ENCODE measurements at places on chromosomes 16 and 17.
A peak's percentile ranks its signal among the peaks of the same experiment; 100 is the strongest.

DNA sequence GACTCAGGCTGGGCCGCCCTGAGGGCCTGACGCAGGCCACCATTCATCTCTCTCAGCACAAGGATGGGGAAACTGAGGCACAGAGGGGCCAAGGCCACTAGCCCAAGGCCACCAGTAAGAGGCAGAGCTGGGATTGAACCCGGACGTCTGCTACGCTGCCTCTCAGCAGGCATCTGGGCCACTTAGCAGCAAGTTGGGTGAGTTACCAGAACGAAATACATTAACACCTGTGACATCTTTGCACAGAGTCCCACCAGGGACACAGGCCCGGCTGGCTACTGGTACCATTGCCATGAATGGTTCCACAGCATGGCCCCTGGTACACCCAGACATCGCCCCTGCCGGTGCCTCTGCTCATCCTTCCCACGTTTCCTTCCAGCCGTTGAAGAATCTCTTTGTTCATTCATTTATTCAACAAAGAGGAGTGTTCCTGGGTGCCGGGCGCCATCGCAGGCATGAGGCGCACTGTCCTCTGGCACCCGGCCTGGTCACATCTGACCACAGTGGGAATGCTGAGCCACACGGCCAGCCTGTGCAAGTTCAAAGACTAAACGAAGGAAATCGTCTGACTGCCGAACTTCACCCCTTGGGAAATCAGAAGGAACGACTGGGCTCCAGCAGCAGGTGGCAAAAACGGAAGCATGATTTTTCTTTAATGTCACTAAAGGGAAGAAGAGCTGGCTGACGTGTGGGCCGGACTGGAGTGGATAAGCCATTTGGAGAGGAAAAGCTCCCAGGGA, 7.4 kb upstream of the ZNF469 start:
- H3K4me1 ChIP-seq, result no peaks in the 10 kb centered on the region
- H3K27ac ChIP-seq, result no peak overlapping the region
- no peaks in the 10 kb centered on the region for H3K36me3 ChIP-seq
- H3K4me3 ChIP-seq, result no peak overlapping the region
- no peaks in the 10 kb centered on the region for H3K27me3 ChIP-seq

DNA sequence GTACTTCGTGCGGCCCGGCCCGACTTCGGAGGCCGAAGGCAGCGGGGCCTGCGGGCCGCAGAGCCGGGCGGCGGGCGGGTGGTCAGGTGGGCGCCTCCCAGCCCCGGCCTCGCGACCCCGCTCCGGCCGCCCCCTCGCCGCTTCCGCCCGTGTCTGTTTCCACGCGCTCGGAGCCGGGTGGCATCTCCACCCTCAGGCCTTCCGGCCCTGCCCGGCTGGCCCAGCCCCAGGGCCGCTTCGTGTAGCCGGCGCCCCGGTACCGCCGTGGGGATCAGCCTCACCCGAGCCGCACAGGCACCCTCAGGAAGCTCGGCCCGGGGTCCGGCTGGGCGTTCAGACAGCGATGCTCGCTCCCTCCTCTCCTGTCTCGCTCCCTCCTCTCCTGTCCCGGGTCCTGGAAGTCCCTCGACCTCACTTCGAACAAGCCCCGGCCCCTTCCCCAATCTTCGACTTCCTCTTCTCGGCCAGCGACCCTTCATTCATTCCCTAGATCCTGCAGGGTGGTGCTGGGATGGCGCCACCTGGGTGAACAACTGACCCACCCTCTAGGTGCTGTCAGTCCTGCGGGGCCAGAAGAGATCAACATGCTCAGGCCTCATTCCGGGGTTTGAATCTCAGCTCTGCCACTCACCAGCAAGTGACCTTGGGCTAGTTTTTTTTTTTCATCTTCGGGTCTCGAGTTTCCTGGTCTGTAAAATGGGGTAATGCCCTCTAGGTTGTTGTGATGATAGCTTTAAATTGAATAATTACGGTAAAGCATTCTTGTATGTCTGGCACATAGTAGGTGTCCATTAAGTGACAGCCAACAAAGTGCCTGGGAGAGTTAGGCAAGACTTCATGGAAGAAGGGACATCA, 610 bp downstream of the VPS4A start:
- peaks cover 17% of the 10 kb centered on the region for H3K36me3 ChIP-seq
- peak overlapping the region; percentile 81 for H3K27ac ChIP-seq
- H3K27me3 ChIP-seq, result no peaks in the 10 kb centered on the region
- H3K4me1 ChIP-seq, result peaks cover 10% of the 10 kb centered on the region

- no peaks in the 10 kb centered on the region for H3K36me3 ChIP-seq
- H3K27me3 ChIP-seq, result no peaks in the 10 kb centered on the region
- no peak for DNase-seq
- H3K4me3 ChIP-seq, result no peak overlapping the region
- no peak overlapping the region for H3K27ac ChIP-seq
Measured at GRCh38 chr16:35533683-35534082, 2074.3 kb downstream of the TP53TG3F start.

DNA sequence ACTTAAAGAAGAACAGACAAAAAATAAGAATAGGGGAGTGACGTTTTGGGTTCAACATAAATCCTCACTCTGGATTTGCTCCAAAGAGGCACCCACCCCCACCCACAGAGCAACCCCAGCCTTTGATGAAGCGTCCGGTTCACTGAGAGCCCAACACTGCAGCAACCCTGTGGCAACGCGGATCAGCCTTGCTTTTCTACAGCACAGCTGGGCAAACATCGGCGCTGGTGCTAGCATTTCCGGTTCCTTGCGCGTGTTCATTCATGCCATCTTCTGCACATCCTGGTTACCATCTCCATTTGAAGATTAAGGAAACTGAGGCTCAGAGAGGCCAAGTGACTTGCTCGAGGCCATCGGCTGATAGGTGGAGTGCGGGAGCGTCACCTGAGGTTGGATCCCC, 8.7 kb upstream of the GINS2 start:
- no peak overlapping the region for H3K27ac ChIP-seq
- no peak overlapping the region for H3K4me3 ChIP-seq
- no peak for DNase-seq
- peaks cover 3% of the 10 kb centered on the region for H3K27me3 ChIP-seq
- no peaks in the 10 kb centered on the region for H3K36me3 ChIP-seq

DNA sequence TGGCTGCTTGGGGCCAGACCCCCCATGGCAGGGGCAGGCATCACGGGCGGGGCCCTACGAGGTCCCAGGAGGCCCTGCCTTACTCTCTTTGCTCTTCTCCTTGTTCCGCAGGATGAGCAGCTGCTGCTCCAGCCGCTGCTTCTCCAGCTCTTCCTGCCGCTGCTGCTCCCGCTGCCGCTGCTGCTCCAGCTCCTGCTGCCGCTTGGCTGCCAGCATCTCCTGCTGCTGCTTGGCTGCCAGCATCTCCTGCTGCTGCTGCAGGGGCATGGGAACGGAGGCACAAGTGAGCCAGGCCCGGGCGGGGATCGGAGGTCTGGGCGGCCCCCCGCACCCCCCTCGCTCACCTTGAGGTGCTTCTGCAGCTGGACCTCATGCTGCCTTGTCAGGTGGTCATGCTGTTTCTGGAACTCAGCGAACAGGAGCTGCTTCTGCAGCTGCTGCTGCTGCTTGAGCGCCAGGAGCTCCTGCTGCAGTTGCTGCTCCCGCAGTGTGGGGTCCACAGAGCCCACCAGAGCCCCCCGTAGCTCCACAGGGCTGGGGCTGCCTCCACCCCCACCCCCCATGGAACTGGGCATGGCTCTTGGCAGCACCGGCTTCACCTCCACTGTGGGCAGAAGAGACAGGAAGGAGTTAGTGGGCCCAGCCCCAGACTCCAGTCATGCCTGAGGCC, 22.8 kb downstream of the G6PC3 start:
- DNase-seq, result no peak
- no peaks in the 10 kb centered on the region for H3K27me3 ChIP-seq
- no peak overlapping the region for H3K27ac ChIP-seq

All from CD8-positive, alpha-beta memory T cell (primary cell).